ENCODE measurements at places on chromosomes 5 and 9. TPM values are rescaled to one million over a fixed set of nuclear protein-coding genes. Genes with fewer than 3 reads are reported as not detected.

- DNase-seq, result no peak
Measured at GRCh38 chr5:139915266-139915665, 119.7 kb downstream of the PSD2 start.

DNA sequence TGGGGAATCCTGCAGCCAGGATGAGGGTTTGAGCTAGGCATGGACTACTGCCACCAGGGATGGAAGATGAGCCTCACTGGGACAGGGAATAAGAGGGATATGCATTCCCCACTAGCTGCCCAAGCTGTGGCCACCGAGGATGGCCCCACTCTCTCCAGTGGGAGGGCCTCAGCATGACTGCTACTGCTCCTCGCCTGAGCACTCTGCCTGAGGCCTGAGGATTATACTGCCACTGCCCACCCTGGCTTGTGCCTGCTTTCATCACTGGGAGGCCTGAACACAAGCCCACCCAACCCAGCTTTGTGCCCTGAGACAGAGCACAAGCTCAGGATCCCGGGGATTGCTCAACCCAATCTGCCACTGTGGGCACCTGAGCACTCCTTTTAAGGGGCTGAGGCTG is 425.6 kb downstream of the RASEF start:
- DNase-seq, result no peak

- DNase-seq, result no peak
Measured at GRCh38 chr5:43041110-43041668, 1.1 kb upstream of the ANXA2R start.

DNA sequence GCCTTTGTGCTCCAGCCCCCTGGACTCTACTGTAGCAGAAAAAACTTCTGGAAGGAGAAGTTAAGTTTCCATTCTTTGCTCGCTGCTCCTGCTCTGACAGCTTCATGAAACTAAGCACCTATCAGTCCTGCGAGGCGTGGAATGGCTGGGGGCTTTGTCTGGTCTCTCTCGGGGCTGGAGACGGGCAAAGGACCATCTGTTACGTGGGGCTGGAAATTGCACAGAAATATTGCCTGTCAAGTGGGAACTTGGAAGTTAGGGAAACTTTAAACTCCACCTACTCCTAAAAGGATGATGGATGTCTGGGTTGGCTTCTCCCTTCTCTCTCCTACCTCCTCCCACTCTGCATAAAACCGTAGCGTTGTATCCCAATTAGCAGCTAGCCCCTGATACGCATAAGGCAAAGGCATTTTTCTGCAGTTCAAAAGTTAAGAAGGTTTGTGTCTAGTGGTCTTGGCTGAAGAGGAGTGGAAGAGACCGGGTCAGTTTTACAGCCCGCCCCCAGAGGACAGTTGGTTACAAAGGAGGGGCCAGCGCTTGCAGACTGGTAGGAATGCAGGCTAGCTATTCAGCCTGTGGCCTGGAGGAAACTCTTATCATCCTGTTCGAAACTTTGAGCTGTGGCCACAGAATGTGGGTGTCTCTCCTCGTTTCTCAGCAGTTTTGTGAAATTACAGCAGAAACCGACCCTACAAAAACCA is 1.3 kb downstream of the FBXL7 start:
- DNase-seq, result peak; percentile 90

DNA sequence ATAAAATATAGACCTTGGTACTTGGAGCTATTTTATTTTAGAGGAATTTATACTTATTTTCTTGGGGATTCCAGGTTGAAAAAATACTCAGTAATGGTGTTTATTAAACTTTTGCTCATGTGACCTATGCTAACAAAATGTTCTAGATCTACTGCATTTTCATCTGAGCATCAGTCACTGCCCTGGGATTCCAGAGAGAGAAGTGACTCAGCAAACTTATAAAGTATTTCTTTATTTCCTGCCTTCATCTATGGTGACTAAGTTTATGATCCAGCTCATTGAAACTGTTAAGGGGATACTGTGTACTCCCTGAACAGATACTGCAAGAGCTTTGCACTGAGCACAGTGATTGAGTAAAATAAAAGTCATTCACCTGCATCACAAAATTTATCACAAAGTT is 298.5 kb upstream of the CDH18 start:
- no peak for DNase-seq

DNA sequence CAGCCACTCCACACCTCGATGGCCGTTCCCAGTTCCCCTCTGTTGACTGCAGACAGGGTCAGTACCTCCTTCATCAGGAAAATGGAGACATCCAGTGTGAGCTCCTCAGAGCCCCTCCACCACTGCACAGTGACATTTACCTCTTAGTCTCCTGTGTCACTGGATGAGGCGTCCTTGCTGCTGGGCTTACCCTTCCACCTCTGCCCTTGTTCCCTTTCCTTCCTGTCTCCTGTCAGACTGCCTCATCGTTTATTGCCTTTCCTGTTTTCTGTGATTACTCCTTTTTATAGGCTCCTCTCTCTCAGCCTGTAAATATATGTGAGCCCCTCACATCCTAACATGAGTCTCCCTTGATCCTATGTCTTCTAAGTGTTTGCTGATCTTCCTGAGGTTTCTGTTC is 23.2 kb upstream of the SPTAN1 start:
- no peak for DNase-seq

DNA sequence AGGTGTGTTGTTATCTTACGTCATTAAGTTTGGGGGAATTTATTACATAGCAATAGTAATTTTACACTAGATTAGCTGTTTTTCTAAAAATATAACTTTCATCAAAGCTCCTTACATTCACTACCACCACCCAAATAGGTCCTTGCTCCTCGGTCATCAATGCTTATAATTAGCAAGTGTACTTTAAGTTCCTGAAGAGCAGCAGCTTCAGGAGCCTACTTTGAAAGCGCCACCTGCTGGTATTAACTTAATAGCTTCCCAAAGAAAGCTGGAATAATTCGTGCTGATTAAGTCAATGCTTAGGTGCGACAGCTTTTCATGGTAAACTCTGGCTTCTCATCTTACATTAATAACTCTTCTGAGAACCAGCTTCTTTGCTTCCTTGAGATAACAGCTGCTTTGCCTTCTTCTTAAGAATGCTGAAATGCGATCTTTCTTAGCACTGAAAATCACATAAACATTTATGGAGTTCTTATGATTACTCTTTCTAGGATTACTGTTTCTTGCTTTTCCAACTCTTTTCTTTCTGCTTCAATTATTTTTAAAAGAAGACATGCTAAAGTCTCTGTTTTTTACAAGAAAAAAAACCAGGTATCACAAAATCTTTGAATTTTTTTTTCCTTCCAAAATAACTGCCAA is 10.0 kb upstream of the C5 start:
- DNase-seq, result peak; percentile 93

DNA sequence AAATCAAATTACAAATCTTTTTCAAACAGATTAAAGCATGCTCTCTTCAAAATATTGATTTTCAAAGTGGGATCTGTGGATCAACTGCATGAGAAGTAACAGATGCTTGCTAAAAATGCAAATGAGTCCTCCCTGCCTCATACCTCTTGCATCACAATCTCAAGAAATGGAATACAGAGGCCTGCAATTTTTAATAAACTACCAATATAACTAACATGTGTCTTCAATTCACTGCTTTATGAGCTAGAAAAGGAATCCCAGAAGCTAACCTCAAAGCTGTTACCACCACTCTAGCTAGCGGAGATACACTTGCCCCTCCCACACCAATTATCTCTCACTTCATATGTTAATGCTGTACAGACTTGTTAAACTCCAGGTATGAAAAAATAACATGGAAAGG is 9.6 kb downstream of the OR13C5 start:
- DNase-seq, result no peak

DNA sequence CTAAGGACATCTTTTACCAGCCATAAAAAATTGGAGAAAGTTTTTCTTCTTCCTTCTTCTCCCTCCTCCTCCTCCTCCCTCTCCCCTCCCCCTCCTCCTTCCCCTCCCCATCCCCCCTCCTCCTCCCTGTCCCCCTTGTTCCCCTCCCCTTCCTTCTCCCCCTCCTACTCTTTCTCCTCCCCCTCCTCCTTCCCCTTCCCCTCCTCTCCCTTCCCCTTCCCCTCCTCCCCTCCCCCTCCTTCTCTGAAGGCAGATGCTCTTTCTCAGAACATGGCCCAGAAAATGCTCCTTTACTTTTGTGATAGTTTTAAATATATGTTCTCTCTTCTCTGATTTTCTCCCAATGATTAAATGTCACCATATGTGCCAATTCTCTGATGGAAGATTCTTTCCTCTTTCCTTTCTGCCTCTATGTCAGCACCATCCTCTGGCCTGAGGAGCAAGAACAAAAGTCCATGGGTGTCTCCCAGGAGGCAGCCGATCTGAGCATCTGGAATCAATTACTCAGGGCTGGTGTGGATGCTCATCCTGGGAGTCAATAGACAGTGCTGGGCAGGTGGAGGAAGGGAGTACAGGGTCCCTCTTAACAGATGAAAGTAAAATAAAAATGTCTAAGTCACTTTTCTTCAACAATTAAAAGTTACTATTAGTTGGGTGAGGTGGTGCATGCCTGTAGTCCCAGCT is 63.0 kb upstream of the GNA14 start:
- DNase-seq, result no peak

DNA sequence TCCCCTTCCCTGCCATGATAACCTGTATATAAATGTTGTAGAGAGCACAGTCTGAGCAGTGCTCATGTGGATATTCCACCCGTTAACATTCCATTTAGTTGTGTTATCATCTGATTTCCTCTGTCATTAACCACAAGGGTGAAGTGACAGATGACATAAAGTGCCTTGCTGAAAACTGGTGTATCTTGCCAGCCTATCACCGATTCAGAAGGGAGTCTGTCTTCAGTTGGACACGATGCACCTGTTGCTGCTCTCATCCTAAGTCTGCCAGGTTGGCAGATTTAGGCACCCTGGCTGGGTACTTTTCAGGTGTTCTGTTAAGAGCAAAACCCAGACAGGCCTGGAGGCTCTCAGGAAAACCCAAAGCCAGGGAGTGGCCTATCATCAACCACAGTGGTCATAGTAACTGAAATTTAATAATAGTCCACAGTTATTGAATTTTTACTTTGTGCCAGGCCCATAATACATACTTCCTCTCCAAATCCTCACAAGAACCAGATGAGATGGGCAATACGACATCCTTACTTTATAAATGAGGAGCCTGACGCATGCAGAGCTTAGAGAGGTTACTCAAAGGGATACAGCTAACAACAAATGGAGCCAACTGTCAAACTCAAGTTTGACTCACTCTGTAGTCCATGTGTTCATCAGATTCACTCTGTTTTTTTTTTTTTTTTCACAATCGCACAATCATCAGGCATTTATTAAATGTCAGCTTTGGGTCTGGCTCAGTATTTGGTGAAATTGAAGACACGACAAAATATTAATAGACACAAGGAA is 100.7 kb upstream of the SPRY4 start:
- DNase-seq, result no peak

- DNase-seq, result peak; percentile 81
Measured at GRCh38 chr5:13987843-13988464, 43.5 kb upstream of the DNAH5 start.

DNA sequence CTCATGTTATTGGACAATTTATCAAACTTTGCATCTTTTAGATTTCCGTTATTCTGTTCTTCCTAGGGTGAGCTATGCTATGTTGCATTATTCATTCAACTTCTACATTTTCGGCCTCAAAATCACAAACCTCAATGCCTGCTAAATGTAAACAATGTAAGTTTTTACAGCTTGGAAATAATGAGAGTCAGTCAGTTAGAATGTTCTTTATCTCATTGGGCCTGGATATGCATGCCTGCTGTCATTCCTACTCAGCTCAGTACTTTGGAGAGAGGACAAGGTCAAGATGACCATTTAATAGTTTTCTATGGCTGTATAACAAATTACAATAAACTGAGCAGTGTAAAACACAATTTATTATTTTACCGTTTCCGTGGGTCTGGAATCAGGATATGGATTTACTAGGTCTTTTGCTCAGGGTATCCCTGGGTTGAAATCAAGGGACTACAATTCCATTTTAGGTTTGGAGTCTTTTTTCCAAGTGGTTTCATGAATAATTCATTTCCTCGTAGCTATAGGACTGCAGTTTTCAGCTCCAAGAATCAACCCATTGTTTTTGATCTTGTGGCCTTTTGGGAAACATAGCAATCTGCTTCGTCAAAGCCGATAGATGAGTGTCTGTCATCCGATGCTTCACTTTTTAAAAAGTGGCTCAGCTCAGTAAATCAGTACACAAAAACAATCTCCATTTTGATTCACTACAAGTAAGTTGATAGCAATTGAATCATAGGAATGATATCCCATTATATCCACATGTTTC is 1143.2 kb upstream of the CDH6 start:
- DNase-seq, result no peak

DNA sequence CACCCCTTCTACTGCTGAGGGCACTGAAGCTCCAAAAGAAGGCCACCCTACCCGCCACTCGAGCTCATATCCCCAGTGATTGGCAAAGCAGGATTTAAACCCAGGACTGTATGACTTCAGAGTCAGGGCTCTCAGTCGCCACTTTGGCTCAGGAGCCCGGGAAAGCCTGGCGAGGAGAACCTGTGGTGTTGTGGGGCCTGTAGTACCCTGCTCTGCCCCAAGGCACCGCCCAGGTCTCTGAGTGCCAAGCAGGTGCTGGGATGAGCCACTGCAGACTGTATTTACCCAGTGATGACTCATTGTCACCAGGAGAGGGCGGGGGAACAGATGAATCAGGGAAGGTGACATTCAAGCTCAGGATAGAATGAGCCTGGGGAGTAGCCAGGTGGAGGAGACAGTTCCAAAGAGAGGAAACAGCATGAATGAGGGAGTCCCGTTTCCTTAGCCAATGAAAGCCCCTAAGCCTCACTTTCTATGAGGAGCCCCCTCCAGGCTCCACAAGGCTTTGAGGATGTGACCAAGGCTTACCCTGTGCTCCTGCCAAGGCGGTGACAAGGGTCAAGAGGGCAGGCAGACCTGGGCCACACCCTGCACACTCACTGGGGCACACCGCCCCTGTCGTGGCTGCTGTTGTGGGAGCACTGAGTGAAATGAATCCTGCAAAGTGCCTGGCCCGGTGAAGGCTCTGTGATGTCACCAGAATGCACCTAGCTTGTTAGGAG is 17.8 kb upstream of the DPM2 start:
- DNase-seq, result peak; percentile 96

Gene ZDHHC11
- total RNA-seq, result 21.8 TPM

Gene MYO10
- 114 TPM for total RNA-seq

Gene ANAPC2
- total RNA-seq, result 41.5 TPM

Gene NPR2
- total RNA-seq, result 7.6 TPM

Gene C9orf153
- 0.12 TPM for total RNA-seq

Gene DMXL1
- 41.7 TPM for total RNA-seq

Data from GM23338 (cell line).